ENCODE measurements at places on chromosomes 7 and 10.

GRCh38 chr10:125161707-125162119 is 1.4 kb upstream of the CTBP2 start:
- DNase-seq: no peak

DNA sequence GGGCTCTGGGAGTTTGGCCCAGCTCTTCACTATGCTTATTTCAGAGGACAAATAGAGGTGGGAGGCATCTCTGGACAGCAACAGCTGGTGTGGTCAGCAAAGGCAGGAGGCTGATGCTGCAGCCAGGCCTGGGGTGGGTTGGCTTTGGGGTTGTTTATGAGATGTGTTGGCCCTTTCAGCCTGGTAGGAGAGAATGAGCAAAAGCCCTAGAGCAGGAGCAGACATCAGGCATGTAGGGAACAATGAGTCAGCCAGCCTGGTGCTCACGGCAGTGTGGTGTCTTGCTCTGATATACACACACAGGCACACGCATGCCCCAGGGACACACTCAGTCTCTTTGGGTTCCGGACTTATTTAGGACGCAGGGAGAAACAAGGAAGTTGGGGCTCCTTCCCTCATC is 157.1 kb downstream of the PRKCQ start:
- no peak for DNase-seq

GRCh38 chr10:126060261-126060931 is 164.0 kb downstream of the FANK1 start:
- peak; percentile 6 for DNase-seq

GRCh38 chr7:152871678-152872060 is 112.1 kb downstream of the ACTR3B start:
- no peak for DNase-seq

GRCh38 chr7:31648288-31648687 is 38.7 kb upstream of the PPP1R17 start:
- peak; percentile 2 for DNase-seq

GRCh38 chr7:35820858-35821257 is 20.0 kb downstream of the SEPTIN7 start:
- no peak for DNase-seq

- no peak for DNase-seq
Observed at GRCh38 chr10:35372329-35372728, 36.0 kb downstream of the CCNY start.

DNA sequence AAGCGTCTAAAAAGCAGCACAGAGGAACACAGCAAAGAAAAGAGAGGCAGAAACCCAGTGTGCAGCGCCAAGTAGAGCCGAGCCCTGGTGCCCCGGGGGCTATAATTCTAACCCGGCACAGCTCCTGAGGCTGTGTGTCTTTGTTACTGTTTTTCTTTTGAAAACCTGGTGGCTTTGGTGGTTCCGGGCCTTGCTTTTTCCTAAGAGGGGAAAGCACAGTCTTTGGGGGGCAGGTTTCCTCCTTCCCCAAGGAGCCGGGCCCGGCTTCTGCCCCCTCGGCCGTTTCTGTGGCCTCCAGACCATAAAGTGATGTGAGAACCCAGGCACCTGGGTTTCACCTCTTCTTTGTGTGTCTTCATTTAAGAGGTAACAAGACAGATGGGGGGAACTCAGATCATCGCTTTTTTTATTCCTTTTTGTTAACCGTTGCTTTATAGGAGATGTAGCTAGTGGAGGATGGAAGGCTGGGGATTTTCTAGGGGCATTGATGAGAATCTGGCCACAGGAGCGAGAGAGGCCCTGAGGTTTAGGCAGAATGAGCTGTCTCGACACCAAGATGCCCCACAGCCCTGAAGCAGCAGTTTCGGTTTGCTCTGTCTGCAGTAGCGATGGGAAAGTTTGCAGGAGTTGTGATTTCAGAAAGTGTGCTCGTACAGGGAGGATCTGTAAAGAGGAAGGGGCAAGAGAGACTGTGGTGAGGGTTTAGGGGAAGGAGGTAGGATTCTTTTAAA is 367.8 kb upstream of the GALNT17 start:
- no peak for DNase-seq

DNA sequence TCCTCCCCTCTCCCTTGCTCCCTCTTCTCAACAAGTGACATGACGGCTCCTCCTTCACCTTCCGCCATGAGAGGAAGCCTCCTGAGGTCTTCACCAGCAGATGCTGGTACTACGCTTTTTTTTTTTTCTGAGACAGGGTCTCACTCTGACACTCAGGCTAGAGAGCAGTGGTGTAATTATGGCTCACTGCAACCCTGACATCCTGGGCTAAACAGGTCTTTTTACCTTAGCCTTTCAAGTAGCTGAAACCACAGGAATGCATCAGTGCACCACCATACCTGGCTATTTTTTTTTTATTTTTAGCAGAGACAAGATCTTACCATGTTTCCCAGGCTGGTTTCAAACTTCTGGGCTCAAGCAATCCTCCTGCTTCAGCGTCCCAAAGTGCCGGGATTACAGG is 43.6 kb downstream of the MDH2 start:
- no peak for DNase-seq

DNA sequence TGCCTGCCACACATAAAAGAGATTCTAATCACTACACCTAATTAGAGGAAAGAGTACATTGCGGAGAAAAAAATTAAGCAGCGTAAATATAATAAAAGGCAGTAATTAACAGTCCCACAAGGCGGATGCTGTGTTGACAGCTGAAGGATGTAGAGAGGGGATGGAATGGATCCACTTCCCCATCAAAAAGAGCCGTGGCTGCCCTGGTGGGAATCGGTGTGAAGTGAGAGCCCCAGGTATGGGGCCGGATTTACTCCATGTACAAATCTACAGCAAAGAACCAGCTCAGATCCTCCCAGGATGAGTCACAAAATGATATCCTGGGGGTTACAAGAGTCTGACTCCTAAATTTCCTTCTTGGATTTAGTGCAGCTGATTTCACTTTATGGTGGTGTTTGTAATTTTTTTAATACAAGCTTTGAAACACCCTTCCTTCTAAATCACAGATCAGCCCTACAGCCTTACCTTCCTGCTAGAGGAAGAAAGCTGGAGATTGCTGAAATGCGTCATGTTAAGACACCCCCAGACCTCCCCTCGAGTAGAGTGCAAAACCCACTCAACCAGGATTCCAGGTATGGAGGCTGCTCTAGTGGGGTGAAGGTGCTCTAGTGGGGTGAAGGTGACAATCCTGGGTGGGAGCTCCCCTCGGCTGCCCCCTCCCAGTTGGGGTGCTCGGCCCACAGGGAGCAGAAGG is 398.4 kb downstream of the PLXNA4 start:
- DNase-seq: no peak

DNA sequence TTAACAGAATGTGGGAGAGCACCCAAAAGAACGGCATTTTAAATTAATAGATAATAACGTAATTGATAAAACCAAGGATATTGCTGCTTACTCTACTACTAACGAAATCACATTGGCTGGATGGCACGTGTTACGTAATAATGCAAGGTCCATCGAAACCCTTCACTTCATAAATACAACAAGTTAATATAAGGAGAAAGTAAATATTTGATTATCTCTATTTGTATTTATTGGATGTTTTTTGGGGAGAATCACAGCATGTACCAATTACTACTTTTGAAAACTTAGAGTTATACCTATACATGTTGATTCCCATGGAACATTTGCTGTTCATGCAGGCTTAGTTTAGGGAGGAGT is 1.6 kb downstream of the PRKG1 start:
- no peak for DNase-seq

GRCh38 chr7:38584443-38585210 is 46.5 kb downstream of the AMPH start:
- no peak for DNase-seq

GRCh38 chr7:95485391-95486123 is at the start of gene ASB4:
TSS of gene ASB4 (plus strand) at chr7:95485943. CDS start at chr7:95485972, 29 bp downstream.
- no peak for DNase-seq

DNA sequence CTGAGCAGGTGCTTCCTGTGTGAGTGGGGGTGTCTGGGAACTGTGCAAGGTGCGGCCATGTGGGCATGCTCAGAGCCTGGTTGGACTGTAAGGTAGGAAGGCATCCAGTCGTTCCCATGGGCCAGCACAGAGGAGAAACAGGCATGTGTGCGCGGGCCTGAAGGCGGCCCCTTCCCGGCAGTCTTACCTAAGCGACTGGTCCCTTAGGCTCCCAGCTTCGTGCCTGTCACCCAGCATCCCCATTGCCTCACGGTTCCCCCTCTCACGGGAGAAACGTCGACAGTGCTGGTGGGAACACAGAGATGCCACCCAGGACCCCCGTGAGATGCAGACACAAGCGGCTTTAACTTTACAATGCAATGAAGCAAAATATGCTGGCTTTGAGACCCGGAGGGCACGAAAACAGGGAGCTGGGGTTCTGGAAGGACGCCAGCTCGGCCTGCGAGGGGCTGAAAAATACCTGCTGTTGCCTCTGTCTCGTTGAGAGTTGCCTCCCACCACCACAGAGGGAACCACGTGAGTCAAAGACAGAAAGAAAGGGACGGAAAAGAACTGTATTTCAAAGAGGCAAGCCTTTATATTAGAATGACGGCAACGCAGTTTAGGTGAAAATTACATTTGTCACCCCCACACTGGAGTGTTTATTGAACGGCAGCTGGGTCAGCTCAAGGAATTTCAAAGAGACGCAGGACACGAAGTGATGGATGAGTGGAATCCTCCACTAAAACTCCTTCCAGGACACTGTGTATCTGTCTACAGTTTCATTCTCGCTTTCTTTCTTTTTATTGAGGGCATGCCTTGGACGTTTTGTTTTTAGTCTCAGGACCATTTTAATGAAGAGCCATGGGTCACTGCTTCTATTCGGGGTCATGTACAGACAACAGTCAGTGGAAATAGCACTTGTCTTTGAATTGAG is 128.4 kb downstream of the DNAJB6 start:
- DNase-seq: no peak

DNA sequence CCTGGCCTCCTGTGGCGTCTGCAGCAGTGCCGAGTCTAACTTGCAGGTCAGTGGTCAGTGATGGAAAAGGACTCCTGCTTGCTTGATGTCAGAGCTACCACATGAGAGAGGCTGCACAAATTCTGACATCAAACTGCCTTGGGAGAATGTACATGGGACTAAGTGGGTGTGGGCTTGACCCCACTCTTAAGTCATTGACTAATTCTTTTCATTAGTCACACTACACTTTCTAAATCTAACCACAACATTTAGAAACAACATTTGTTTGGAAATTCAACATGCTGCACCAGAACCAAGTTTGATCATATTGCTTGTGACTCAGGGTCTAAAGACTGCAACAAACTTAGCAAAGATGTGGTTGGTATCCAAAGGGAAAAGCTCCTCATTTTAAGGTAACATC is 24.4 kb upstream of the CDC14C start:
- DNase-seq: no peak

DNA sequence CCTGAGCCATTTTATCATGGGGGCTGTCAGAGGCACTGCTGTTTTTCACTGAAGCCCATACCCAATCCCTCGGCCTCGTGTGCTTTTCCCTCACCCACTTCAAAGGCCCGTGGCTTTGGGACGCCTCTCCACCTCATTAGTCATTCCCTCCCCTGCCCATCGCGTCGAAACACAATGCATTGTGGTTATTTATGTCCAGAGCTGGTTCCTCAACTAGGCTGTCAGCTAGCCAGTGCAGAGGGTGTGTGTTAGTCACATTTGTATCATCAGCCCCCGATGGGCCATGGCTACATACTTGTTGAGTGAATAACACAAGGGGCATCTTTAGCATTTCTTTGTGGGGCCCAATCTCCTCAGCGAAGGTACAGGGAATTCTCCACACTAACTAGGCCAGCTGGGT is 3.8 kb upstream of the CRCP start:
- DNase-seq: peak; percentile 52

DNA sequence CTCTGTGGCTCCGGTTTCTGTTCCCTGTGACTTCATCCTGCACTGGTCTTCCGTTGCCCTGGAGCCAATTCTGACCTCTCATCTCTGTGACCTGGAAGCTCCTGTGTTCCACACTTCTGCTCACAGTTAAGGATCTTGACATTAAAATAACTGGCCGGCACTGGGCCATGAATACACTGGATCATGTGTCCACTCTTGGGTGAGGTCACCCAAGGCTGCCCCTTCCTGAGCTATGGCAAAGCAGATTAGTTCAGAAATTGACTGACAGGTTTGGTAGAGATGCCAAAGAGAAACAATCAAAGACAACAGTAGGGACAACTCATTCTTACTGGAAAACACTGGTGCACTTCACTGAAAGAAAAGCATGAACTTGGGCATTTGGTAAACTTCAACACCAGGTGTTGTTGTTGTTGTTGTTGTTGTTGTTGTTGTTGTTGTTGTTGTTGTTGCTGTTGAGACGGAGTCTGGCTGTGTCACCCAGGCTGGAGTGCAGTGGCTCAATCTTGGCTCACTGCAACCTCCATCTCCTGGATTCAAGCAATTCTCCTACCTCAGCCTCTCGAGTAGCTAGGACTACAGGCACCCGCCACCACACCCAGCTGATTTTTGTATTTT is 36.7 kb upstream of the GRID1 start:
- no peak for DNase-seq
